ENCODE measurements at places on chromosomes 5 and 9.

- peak; percentile 55 for DNase-seq
Observed at GRCh38 chr9:107340920-107341632, 58.0 kb downstream of the RAD23B start.

GRCh38 chr5:55997742-55998351, 3.1 kb upstream of the IL6ST start:
- DNase-seq = no peak

DNA sequence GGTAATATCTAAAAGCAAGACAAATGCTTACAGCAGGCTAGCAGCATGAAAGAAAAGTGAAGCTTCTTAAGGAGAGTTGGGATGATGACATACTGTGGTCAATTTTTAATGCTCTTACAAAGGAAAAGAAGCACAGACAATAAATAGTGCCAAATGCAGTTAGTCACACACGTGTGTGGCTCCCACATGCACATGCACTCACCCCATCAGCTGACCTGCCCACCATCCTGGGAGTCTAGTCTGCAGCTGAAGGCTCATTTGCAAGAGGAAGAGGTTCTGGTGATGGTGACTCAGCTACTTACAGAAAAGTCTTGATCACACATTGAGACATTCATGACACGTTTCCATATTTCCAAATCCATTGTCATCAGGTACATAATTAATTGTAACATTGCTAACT, 129.3 kb downstream of the MRPL36 start:
- no peak for DNase-seq

GRCh38 chr9:82062245-82062644, 73.7 kb downstream of the SPATA31D1 start:
- DNase-seq = no peak

DNA sequence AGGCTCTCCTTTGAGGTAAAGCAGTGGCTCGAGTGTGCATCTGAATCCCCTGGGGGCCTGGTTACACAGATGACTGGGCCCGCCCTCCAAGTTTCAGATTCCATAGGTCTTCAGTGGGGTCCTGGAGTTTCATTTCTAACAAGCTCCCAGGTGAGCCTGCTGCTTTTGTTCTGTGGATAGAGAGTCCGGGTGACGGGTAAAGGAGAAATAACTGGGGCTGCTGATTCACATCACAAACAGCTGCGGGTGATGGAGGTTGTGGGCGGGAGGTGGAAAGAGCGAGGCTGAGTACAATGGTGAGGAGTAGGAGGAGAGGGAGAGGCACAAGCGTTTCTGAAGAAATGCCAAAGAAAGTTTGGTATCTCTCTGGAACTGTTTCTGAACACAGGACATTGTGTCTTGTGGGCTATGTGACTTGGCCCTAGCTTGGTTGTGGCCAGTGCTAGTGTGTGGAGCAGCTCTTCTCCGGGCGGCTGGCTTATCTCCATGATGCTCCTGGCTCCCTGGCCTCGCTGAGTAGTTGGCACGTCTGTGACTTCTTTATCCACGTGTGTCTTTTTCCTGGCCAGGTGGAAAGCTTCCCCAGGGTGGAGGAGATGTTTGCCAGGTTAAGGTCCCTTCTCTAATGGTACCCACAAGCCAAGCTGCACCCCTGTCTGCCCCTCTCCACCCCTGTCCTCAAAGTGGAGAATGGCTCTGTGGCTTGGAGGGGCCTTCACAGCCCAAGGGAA, 61.7 kb downstream of the HSPA4 start:
- no peak for DNase-seq

GRCh38 chr5:172486912-172487311, 32.6 kb upstream of the SH3PXD2B start:
- DNase-seq = no peak

GRCh38 chr5:136199408-136199807, 6.4 kb upstream of the SMIM32 start:
- DNase-seq = no peak

DNA sequence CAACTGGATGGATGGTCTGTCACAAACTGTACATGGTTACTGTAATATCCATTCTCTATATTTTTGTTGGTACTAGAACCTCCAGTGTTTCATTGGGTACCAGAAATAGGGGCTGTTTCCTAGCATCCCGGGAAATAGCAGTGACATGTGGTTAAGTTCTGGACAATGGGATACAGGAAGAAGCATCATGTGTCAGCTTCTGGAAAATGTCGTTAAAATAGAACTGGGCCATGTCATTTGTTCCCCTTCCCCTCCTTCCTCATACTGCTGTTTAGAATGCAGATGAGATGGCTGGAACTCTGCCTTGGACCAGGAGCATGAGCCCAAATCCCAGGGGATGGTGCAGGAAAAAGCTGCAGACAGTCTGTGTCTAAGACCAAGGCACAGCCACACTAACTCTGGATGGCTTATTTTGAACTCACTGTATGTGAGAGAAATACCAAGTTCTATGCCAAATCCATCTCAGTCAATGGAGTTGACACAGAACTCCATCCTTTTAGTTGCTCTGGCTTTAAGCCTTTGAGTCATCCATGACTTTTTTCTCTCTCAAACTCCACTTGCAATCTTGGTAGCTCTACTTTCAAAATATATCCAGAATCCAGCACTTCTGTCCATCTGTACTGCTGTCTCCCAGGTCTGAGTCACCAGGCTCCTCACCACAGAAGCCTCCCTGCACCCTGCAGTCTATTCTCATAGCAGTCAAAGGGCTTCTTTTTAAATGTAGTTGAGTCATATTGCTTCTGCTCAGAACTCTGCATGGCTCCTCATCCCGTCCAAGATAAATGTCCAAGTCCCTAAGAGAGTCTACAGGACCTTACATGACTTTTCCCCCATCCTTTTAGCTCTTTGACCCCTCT, 184.2 kb downstream of the NSG2 start:
- no peak for DNase-seq

DNA sequence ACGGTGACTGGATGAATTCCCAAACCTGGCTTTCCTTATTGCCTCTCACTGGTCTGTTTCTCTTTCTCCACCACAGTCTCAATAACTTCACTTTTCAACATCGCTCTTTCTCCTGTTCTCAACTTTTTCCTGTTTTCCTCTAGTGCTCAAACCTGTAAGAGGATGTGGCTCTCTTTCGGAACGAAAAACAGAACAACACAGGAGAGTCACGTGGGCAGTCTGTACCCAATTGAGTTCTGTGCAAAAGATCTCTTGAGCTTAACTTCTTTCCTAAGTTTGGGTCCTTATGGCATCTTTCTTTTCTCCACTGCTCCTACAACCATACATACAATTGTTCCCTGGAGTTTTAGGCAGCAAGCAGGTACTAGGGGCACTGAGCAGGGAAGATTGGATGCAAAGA, 8.9 kb downstream of the HAVCR1 start:
- DNase-seq = no peak

DNA sequence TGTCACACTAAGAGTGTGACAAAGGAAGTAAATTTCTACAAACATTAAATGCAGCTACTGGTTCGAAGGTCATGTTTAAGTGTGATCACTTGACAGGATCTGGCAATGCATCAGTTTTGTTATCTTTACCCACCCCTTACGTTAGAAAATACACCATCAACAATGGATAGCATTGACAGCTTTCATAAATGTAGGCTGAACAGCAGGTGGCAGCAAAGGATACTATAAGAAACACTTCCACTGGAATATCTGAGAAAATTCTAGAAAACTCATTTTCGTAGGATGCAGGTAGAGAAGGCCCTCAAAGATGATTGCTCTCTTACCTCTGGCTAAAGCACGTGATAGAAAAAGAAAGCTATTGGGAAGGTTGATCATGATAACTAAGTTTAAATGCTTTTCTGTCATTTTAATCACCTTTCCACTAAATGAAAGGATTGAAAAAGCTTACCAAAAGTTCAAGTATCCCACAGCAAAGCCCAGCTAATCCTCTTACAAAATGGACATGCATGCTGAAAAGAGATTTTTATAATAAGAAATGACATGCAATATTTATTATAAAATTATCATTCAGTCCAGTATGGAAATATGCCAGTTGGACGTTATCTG, 292.5 kb downstream of the PARP8 start:
- peak; percentile 37 for DNase-seq

GRCh38 chr5:56481428-56482357, 248.6 kb upstream of the ANKRD55 start:
- DNase-seq = no peak

DNA sequence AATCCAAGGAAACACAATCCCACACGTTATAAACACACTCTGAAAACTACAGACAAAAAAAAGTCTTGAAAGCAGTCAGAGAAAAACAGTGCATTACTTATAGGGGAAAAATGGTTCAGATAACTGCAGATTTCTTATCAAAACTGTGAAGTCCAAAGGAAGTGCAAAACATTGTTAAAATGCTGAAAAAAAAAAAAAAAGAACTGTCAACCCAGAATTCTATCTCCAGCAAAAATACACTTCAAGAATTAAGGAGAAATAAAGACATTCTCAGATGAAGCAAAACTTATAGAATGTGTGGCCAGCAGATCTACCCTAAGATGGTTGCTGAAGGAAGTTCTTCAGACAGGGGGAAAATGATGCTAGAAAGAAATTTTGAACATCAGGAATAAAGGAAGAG, 40.4 kb downstream of the ADAMTS2 start:
- no peak for DNase-seq

GRCh38 chr9:18268381-18268780, 205.6 kb upstream of the ADAMTSL1 start:
- DNase-seq = no peak

DNA sequence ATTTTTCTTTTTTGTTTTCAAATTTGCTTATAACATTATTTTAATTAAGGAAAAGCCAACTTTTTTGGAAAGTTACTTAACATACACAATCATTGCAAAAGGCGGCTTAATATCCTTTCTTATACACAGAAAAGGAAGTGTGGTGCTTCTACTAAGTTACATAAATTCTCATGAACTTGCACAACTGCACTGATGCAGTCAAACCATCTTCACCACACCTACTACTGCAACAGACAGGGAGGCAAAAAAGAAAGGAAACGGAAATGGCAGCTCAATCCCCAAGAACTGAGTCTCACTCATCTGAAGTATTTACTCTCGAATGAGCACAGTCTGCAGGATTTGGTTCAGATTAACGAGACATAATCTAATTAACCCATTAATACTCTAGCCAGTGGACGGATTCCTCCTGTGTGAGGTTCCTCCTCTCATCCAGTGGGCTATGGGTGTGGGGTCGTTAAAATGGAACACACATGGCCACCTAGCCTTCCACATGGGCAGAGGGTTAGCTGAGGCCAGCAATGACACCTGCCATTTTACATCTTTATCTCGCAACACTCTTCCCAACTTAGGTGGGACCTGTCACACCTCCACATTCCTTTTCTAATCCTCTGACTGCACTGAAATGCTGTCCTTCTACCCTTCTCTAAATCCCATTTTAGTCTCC, 30.0 kb downstream of the GOLM1 start:
- DNase-seq = peak; percentile 25

GRCh38 chr5:55758231-55758630, 20.4 kb downstream of the DDX4 start:
- DNase-seq = no peak

DNA sequence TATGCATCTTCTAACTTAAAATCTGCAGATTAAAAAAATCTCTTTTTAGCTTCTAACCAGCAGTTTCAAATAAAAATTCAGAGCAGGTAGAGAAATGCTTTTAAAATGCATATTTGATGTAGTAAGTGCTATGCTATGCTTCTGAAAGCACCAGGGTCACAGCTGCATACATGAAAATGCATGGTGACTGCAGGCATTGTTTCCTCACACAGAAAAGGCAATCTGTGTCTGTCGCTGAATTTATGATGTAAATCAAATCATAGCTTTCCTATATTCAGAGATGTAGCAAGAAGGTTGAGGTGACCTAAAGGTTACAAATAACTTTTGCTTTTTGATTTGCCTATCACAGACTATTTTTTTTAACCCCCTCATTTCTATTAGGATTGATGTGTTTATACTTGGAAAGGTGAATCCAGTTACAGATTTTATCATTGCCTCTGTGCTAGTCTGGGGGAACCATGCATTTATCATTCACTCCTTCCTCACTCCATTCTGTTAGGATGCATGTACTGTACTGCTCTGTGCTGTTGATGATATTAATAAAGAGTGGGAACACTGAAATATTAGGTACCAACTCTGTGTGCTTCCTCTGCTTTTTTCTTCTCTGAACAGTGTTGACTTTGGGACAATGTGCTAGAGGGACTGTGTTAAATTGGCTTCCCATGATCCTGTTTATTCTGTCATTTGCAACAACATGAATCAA, 65.6 kb downstream of the FOCAD start:
- no peak for DNase-seq

DNA sequence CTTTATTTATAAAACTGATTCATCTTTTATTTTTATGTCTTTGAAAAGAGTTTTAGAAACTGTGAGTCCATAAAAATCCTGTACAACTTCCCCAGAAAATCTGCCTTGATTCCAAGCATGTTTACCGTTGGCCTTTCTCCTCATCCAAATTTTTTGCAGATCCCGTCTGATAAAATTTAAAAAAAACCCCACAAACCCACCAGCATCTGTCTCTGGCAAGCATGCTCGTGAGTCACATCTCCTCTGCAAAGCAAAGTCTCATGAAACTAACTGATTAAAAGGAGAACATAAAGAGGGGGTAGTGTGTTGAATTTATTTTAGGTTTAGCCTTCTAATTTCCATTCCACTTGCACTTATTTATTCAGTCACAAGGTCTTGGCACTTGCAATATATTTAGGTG, 109.4 kb downstream of the MAT2B start:
- DNase-seq = no peak

DNA sequence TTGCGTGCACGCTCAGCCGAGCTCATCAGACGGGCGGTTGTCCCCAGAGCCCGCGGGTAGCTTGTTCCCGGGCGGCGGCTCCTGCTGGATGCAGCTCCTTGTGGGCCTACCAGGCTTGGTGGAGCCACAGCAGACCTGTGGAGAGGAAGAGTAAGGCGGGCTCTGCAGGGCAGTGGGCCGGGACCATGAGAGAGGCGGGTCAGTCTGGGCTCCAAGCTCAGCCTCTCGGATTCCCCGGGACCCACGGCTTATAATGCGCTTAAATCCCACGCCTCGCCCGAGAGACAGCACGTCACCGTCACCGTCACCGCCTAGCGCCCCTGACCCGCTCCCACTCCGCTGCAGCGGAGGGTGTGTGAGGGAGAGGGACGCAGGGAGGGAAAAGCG, 1.9 kb upstream of the ANKRD18A start:
- no peak for DNase-seq

Measured in Jurkat, Clone E6-1 (cell line).